ENCODE measurements at places on chromosomes 5 and 9.

DNA sequence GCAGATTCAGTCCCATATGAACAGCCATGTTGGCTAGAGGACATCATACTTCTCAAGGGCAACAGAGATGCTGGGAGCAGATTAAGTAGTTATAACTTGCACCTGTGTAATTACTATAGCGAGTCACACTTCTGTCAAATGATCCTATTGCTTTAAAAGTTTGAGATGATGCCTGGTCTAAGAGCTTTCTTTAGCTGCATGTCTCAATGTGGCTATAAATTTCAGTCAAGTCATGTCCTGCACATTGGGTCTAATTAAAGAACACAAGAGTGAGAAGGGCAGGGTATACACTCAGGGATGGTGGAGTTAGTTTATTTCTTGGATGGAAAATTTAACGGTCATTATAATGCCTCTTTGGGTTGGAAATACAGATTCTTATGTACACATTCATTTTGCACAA, 557.3 kb downstream of the RAB3C start:
- no peak for DNase-seq

GRCh38 chr5:2149195-2149539, 266.4 kb upstream of the IRX4 start:
- DNase-seq: no peak

- no peak for DNase-seq
These were observed 10.5 kb downstream of the PFDN1 start for GRCh38 chr5:140292212-140293036.

GRCh38 chr5:156677963-156678362, 172.1 kb upstream of the PPP1R2B start:
- no peak for DNase-seq

- DNase-seq: no peak
These were observed 125.2 kb upstream of the SMIM23 start for GRCh38 chr5:171660434-171660833.

DNA sequence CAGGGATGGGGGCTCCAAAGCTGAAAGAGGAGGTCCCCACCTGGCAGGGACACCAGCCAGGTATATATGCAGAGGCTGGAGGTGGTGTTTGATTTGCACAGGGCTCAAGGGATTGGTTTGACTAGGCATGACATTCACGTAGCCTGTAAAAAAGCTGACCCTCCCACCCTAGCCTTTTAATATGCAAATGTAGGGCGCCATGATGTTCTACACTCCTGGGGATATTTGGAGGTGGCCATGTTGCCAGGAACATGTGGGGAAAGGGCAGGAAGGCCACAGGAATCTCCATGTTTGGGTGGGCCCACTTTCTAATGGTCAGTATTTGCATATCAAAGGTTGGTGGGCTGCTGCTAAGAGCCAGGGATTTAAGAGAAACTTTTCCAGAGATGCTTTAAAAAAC, 12.0 kb upstream of the THG1L start:
- DNase-seq: no peak

DNA sequence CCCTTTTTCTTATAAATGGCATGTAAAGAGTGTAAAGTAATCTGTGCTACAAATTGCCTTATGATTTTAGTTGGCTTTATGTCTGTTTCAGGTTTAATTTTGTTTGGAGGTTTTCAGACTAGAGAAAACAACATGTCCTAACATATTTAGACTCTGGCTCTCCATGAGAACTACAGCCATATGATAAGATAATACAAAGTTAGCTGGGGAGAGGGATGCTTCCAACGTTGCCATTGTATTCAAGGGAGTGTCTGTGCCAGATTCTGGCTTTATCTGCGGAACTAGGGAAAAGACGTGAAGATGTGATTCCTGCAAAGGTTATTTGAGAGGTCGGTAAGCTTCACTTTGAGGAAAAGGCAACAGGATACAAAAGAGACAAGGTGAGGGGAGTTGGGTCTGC, 140.0 kb upstream of the OTULINL start:
- DNase-seq: no peak

- no peak for DNase-seq
These were observed 6.5 kb downstream of the LRRC26 start for GRCh38 chr9:137163365-137163715.

DNA sequence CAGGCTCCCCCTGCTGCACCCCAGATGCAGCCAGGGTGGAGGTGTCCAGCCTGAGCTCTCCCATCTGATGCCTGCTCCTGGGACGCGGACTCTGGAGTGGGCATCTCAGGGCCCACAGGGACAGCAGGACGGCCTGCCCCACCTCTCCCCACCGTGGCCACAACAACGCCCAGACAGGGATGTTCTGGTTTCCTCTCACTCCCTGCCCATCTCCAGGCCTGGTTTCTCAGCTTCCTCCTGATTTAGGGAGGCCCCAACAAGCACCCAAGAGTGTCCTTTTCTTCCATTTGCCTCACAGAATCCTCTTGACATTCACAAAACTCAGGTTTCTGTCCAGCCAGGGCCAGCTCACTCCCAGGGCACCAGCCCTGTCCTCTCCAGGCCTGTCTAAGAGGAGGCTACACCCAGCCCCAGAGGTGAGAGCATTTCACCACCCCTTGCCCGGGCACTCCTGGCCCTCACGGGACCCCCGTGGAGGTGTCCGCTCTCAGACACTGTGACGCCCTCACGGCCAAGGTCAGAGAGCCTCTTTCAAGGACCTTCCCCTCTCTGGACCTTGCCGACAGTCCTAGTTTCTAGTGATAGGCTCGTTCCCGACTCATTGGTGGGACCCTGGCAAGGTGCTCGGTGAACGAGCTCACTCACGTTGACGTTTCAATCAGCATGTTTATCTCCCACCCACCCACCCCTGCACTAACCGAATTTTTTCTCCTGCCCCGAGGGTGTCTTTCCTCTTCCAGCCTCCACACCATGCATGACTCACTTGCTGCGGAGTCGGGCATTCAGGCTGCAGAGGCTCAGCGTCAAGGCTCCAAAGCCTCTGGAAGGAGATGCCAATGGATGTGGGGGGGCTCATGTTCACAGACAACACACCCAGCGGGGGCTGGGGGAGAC, 62.0 kb upstream of the UNC5A start:
- no peak for DNase-seq

Data from naive thymus-derived CD4-positive, alpha-beta T cell (primary cell).